Activated CD4-positive, CD25-positive, alpha-beta regulatory T cell (primary cell): ENCODE measurements at places on chromosomes 12 and 14.

- DNase-seq: no peak
Observed at GRCh38 chr12:105233041-105233905, 2.7 kb downstream of the APPL2 start.

DNA sequence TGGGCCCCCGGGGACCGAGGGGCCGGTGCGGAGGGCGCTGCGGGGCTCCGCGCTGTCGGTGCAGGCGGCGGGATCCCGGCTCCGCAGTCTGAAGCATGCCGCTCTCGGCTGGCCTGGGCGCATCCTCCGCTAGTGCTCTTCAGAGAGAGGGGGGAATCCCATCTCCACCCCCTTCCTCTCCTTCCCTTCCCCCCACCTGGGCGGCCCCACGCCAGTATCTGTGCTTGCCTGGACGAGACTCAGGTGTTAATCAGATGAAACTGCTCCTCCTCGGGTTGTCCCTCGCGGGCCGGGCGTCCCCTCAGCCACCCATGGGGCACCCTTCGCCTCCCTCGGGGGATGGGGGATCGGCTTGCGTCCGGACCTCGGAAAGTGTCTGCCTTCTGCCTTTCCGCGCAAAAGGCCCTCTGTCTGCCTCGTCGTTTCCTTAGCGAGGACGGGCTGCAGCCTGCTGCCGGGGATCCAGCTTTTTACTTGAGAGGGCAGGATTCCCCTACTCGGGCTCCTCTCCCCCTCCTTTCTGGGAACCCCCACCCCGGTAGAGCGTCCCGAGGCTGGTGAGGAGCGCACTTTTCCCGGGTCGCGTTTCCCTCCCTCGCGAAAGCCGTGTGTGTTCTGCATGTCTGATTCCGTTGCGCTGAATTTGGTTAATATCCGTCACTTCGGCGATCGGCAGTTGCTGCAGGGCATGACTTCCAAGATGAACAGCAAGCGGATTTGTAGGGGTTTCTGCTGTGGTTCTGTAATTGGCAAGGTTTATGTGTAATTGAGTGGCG lies 1.1 kb downstream of the GPHN start:
- peak; percentile 7 for DNase-seq

DNA sequence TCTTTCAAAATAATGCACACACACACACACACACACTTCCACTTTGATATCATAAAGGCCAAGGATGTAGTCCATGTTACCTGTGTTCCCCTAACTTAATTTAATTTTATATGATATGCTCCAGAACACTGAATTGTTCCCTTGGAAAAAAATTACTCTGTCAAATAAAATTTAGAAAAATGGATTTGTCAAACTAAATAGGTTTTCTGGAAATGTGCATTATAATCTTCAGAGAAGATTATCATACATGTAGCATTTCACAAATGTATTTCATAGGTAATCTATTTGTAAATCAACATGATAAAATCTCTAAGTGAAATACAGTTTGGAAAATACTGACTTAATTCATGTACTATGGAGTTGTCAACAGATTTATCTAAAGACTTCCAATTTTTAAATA lies 68.6 kb downstream of the CNTN1 start:
- no peak for DNase-seq

DNA sequence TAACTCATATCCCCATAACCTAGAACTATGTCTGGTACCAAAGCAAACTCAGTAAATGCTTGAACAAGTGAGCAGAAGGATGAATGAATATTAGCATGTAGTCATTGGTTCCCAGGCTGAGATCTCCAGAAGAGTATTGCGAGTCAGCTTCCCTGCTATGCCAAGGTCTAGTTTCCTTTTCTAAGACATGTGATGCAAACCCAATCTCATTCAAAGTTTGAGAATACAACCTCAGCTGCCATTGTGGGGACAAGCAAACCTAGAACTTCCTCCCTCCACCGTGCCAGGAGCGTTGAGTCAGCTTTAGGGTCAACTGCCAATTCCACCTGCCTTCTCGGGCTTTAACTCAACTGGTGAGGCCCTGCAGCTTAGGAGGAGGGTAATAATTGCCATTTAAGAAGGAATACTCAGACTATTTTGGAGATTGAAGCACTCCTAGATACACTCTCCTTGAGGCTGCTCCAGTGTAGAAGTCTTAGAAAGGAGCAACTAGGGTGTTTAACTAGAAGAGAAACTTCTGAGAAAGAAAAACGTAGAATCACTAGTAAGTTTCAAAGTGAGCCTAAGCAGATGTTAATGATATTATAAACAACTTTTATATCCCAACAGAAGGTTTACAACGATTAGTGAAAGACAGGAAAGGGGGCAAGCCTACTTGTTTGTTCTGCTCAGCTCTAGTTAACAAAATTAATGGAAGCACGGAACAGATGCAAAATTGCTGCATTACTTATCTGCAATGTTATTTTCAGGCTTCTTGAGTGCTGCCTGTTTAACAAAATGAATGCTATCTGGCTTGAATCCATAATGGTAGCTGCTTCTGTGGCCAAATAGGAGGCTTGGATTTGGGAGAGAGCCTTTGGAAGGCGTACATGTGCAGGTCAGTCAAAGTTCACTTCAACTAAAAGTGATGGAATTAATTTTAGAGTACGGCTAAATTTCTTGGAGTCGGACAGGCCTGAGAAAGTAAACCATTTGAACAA lies 96.9 kb downstream of the HELB start:
- DNase-seq: no peak

DNA sequence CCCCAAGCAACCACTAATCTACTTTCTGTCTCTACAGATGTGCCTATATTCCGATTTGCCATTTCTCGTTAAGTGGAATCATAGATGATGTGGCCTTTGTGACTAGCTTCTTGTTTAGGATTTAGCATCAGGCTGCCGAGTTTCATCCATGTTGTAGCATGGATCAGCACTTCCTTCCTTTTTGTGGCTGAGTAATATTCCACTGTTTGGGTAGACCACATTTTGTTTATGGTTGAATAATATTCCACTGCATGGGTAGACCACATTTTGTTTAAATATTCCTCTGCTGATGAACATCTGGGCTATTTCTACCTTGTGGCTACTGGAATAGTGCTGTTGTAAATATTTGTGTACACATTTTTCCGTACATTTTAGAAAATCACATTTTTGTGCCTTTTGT lies 36.4 kb downstream of the SPRING1 start:
- DNase-seq: no peak

- DNase-seq: no peak
Observed at GRCh38 chr12:81222846-81223592, 145.1 kb downstream of the ACSS3 start.

DNA sequence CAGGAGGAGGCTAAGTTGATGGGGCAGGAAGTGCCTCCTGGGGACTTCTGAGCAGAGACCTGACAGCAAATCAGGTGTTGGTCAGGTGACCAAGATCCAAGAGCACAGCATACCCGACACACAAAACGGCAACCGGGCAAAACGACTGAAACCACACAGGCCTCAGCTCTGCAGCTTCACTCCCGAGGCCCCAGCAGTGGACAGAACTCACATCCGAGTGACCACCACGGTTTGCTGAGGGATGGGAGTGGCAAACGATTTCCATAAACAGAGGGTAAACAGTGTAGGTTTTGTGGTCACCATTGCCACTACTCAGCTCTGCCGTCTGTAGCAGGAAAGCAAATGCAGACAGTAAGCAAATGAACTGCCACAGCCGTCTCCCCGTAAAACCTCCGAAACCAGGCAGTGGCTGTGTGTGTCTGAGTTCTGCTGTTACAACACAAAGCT lies 14.4 kb downstream of the CHFR start:
- DNase-seq: no peak

DNA sequence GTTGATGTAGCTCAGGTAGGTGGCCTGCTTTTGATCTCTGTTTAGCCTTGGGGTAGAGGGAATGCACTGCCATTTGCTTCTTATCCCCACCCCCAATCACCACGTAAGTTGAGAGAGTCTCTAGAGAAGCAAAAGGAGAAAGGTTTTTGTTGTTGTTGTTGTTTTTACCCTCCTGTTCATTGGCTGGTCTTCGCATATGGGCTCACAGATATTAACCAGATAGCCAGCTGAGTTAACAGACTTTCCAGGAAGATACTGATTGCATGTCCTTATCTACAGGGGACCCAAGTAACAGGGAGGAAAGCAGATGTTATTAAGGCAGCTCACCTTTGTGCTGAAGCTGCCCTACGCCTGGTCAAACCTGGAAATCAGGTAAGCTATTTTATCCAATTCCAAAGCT lies 2.9 kb downstream of the PA2G4 start:
- no peak for DNase-seq

GRCh38 chr14:23209651-23210423 lies 26.4 kb upstream of the SLC7A8 start:
- no peak for DNase-seq

GRCh38 chr14:101789222-101789621 lies 27.7 kb downstream of the PPP2R5C start:
- no peak for DNase-seq

- no peak for DNase-seq
Observed at GRCh38 chr14:89207925-89208328, 209.1 kb downstream of the FOXN3 start.

GRCh38 chr12:19988948-19989347 lies 379.4 kb upstream of the PDE3A start:
- DNase-seq: no peak

GRCh38 chr12:6307529-6307928 lies 3.0 kb upstream of the PLEKHG6 start:
- DNase-seq: no peak

DNA sequence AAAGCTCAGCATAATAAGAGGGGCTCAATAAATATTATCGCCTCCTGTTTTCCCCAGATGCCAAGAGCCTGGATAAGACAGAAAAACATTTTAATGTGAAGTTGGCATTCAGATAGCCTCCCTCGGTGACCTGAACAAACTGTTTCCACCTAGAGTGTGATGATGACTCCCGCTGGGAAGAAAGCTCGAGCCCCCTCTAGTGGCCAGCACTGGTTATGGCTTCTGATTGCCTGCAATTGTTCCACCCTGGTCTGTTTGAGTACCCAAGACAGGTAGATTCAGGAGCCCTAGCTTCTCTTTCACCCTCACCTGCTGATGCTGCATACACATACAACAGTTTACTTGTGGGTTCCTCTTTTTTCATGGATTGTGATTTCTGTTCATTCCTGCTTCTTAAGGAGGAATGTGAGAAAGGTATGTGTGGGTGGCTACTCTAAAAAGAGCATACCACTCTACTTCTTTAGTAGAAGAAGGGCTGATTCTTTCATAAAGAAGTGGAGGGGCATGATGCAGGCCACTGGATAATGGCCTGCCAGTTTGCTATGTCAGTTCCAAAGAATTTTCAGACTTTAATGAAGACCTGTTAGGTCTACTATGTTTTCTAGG lies 6.4 kb downstream of the ERG28 start:
- DNase-seq: peak; percentile 80

DNA sequence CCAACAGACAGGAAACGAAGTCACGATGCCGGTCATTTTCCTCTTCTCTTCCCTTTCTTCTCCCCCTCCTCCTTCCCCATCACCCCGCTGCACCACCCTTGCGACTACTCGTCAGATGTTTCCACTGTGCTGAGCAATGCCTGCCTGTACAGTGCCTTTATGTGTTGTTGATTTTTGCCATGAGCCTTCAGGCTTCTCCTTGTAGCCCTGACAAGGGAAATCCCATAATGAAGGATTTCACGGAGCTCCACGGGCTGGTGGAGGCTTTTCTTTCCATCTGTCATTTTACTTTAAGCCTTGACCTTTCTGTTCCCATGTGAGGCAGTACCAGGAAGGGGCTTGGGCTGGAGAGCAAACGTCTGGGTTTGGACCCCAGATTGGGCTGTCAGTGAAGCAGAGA lies 28.7 kb upstream of the CCND2 start:
- no peak for DNase-seq

DNA sequence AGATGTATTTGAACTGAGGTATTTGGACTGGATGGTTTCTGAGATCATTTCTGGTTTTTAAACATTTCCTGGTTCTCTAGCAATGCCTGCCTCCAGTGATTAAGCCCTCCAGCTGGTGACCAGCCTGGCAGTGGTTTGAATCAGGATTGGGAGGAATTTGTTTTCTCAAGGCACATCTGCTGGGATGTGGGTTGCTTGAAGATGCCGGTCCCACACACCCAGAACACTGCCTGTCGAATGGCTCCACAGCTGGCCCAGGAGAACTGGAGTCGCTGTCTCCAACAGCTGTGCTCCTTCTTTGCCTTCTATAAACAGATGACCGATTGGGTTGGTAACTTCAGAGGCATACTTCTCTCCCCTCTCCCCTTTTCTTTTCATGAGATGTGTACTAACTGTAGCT lies 258.0 kb upstream of the DDHD1 start:
- no peak for DNase-seq

GRCh38 chr12:49195736-49196135 lies 6.9 kb upstream of the TUBA1A start:
- no peak for DNase-seq

GRCh38 chr12:31210541-31210940 lies 115.4 kb downstream of the SINHCAF start:
- DNase-seq: no peak

GRCh38 chr12:70648191-70648590 lies 11.0 kb upstream of the PTPRB start:
- no peak for DNase-seq

- no peak for DNase-seq
Observed at GRCh38 chr14:79328863-79329262, 882.4 kb downstream of the DIO2 start.

DNA sequence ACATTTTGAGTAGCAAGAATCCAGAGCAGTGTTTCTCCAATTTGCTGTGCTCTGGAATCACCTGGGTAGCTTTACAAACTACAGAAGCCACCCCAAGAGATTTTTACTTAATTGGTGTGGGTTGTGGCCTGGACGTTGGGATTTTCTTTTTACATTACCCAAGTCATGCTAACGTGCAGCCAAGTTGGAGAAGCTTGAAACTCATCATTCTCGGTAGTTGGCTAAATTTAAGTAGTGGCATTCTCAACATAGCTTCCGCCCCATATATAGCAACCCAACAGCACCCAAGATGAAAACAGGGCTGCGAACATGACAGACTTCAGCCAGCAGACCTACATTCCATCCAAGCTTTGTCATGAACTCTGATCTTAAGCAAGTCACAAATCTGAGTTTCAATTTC lies 25.0 kb downstream of the DAD1 start:
- no peak for DNase-seq

DNA sequence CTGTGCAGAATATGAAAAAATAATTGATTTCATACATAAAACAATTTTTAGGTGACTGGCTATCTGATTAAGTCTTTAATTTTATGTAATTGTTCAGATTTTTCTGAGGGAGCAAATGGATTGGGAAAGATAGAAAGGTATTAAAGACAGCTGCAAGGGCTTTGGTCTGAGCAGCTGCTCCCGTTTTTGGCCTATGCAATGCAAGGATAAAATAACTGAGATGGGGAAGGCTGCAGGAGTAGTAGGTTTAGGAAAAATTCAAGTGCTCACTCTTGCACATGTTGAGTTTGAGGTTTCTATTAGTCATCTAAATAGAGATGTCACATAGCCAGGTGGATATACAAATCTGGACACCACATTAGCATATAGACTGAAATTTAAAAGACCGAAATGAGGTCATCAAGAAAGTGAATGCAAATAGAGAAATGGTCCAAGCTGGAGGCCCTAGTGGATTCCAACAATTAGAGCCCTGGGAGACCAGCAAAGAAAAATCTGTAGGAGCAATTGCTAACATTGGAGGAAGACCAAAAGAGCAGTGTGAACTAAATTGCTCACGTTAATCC lies 144.0 kb downstream of the PPFIA2 start:
- DNase-seq: no peak

- no peak for DNase-seq
Observed at GRCh38 chr12:31233061-31233730, 92.8 kb downstream of the SINHCAF start.
